ENCODE measurements at places on chromosomes 1 and 21.

GRCh38 chr1:211517006-211517405 lies 25.0 kb upstream of the RD3 start:
- DNase-seq = no peak

DNA sequence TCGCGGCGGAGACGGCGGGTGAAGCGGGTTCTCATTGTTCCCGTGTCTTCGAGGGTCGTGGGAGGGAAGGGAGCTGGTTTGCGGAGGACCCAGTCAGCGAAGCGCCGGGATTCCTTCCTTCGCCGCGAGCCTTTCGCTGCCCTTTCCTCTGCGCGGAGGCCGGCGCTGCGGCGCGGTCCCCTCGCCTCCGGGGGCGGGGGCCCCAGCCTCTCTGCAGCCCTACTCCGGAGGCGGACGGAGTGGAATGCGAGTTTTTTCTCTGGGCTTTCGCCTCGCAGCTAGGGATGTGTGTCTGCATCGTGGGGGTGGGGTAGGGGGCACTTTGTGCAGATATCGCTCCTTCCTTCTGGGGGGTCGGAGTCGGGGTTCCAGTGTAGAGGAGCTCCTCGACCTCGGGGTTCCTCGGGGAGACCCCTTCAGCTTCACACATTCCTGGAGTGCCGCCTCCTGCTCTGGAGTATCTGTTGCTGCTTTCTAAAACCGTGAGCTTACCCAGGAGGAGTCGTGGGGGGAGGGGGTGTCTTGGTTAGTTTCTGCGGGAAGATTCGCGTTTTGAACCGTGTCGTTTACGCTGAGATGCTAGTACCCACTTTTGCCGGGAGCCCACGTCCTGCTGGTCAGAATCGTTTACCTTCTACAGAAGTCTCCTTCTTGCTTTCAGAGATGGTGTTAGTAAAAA lies 595 bp downstream of the RNF2 start:
- peak; percentile 32 for DNase-seq

GRCh38 chr1:107533436-107533835 lies 392.6 kb downstream of the NTNG1 start:
- DNase-seq = no peak

GRCh38 chr1:9784508-9785133 lies 39.1 kb downstream of the CLSTN1 start:
- DNase-seq = peak; percentile 59

GRCh38 chr1:233916706-233917105 lies 12.2 kb downstream of the SLC35F3 start:
- DNase-seq = no peak

DNA sequence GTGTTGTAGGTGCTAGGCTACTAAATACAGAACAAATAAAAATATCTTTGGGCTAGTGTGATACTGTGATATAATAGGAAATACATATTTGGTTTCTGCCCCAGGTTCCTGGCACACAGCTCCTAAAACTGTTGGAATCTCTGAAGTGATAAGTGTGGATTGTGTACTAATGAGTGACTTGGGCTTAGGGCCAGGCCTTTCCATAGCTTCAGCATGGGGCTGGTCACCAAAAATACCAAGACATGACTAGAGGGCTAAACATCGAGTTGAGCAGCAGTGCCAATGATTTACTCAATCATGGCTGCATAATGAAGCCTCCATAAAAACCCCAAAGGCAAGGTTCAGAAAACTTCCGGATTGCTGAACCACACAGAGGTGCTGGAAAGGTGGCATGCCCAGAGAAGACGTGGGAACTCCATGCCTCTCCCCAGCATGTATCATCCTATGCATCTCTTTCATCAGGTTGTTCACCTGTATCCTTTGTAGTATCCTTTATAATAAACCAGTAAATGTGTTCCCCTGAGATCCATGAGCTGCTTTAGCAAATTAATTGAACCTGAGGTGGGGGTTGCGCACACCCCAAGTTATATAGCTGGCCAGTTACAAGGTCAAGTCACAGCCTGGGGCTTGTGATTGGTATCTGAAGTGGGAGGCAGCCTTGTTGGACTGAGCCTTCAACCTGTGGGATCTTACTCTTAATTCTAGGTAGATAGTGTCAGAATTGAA lies 51.6 kb downstream of the ZMYM4 start:
- no peak for DNase-seq

GRCh38 chr1:55634516-55634915 lies 419.4 kb upstream of the USP24 start:
- no peak for DNase-seq

DNA sequence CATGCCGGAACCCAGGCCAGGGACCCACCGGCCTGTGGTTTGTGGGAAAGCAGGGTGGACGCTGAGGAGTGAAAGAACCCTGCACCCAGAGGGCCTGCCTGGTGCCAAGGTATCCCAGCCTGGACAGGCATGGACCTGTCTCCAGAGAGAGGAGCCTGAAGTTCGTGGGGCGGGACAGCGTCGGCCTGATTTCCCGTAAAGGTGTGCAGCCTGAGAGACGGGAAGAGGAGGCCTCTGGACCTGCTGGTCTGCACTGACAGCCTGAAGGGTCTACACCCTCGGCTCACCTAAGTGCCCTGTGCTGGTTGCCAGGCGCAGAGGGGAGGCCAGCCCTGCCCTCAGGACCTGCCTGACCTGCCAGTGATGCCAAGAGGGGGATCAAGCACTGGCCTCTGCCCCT lies 18.5 kb downstream of the CSF1 start:
- no peak for DNase-seq

- DNase-seq = no peak
Observed at GRCh38 chr1:194358208-194358581, 1171.8 kb upstream of the B3GALT2 start.

DNA sequence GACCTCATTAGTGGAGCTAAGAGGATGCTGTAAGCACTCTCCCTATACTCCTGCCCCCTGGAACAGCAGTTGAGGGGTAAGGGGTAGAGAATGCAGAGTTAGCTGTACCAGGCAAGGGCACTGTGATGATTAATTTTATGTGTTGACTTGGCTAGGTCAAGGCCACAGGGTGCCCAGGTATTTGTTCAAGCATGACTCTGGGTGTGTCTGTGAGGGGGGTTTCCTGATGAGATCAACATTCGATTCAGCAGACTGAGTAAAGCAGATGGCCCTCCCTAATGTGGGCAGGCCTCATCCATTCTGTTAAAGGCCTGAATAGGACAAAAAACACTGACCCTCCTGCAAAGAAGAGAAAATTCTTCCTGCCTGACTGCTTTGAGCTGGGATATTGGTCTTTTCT lies 110.8 kb downstream of the KCND3 start:
- DNase-seq = no peak

DNA sequence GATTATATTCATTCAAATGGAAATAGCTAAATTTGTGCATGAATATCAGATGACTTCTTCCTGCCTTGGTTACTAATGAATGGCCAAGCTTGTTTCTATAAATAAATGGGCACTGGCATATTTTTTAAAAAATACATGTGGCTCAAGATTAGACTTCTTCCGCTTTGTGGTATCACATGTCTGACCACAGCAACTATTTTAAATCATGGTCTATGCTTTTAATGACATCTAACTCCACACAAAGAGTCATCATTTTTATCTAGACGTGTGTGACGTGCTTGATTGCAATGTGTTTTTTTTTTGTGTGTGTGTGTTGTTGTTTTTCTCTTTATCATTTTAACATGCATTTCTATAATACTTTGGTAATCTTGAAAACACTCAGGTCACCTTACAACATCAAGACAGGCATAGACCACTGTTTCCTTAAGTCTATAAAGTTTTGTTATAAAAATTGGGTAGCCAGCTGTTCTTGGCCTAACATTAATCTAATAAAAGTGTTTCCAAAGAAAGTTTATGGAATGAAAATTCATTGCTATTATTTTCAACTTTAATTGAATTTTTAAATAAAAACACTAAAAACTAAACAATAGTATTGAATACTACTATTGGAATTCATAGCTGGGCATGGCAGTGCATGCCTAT lies 29.5 kb downstream of the RGS1 start:
- DNase-seq = no peak

DNA sequence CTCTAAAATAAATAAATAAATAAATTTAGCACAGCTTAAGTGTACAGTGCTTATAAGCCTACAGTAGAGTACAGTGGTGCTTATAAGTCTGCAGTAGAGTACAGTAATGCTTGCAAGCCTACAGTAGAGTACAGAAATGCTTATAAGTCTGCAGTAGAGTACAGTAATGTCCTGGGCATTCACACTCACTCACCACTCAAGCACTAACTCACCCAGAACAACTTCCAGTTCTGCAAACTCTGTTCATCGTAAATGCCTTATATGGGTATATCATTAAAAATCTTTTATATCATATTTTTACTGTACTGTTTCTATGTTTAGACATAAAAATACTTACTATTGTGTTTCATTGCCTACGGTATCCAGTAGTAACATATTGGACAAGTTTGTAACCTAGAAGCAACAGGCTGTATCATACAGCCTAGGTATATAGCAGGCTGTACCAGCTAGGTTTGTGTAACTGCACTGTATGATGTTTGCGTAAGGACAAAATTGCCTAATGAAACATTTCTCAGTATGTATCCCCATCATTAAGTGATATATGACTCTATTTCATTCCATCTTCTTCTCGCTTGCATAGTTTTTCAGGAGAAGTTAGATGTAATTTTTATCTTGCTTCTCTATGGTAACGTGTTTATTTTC lies 14.0 kb upstream of the S100B start:
- DNase-seq = no peak

DNA sequence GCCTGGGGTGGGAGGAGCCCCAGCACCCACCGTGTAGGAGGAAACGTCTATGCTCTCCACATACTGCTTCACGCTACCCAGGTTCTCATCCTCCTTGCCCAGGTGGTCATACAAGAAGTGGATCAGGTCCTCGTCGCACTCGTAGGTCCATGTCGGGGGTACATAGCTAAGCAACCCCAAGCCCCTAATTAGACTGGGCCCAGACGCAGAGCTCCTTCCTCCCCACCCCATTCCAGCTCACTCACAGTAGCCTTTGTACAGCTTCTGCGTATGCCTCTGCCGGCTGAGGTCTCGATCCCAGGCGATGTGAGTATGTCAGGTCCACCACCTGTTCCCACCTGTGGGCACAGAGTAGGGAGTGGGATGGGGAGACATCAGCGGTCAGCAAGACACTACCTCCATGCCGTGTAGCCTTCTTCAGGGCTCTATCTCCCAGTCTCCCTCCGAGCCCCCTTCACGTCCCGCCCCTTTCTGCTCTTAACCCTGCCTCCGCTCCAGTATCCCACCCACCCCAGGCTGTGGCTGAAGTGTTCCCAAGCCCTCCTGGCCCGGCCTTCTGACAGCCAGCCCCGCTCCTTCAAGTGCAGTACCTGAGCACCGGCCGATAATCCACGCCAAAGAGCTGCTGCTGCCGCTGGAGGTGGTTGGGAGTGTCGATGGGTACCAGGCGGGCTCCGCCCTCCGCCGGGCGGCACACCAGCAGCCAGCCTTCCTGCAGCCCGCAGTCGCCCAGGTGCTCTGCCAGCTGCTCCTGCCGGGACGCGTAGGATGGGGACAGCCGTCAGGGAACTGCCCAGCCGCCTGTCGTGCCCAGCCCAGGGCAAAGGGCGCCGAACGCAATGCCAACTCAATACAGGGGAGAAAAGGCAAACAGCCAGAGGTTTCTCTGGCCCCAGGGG lies 919 bp downstream of the HECTD3 start:
- no peak for DNase-seq

GRCh38 chr1:65281846-65282245 lies 27.5 kb upstream of the DNAJC6 start:
- DNase-seq = no peak

GRCh38 chr1:117116784-117117130 lies 4.8 kb downstream of the TRIM45 start:
- DNase-seq = no peak

DNA sequence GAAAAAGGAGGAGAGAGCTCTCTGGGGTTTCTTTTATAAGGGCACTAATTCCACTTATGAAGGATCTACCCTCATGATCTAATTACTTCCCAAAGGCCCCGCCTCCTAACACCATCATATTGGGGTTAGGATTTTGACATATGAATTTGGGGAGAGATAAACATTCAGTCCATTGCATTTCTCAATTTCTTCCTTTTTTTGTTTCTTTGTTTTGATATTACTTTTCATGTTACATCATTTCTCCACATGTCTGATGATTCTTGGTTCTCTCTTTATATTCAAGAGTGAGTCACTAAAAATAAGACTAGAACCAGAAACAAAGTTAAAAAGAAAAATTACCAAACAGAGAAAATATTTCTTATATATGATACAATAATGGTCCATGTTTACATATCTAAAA lies 63.2 kb upstream of the DUSP10 start:
- DNase-seq = no peak

GRCh38 chr1:198657550-198658064 lies 18.8 kb downstream of the PTPRC start:
- DNase-seq = no peak

- no peak for DNase-seq
Observed at GRCh38 chr1:47679826-47680225, 242.0 kb downstream of the FOXD2 start.

DNA sequence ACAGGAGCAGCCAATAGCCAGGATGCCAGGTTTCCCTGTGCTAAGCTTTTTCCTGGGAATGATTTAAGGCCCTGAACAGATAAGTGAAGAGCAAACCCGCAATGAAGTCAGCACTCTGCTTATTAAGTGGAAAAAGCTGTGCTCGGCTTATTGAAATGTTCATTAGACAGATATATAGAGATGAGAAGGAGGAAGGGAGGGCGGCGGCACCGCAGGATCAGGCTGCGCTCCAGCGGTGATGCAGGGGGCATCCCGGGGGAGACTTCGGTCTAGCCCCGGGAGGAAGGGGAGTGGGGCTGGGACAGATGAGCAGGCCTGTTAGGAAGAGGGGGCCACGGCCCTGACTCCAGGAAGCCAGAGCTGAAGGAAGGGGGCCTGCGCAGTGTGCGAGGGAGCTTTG lies 115.0 kb downstream of the TMEM53 start:
- DNase-seq = no peak

DNA sequence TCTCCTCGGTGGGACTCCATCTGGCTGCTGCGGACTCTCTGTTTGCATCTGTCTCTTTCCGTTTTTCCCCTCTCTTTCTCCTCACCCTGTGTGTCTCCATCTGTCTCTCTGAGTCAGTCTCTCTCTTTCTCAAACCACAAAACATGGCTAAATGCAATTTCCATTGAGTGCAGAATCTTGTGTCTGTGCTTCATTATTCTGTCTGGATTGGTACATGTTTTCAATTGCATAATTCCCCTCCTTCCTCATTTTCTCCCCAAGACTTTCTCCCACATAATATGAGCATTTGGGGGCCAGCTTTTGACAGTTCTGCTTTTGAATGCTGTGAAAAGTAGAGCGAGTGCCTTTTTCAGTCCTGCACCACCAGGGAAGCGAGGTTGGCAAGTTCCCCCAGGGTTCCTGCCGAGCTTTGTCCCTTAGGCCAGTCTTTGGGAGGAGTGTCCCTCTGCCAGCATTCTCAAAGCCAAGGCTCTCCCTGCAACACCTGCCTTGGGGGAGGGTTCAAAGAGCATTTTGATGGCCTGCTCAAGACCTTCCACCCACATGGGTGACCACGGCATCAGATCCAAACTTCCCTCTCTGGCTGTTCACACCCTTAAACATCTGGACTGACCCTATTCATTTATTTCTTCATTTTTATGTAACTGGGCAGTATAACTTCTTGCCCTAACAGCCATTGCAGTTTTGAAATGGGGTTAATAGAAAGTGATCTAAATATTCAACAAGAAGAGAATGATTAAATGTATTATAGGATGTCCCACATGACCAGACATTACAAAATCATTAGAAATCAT lies 32.8 kb upstream of the SCMH1 start:
- no peak for DNase-seq

Data from stimulated activated CD4-positive, alpha-beta T cell treated with anti-CD3 and anti-CD28 coated beads, Interleukin-2, amount 100 ng/mL, for 48 hours (primary cell).